ENCODE measurements at places on chromosomes 2 and 18. TPM values are rescaled to one million over a fixed set of nuclear protein-coding genes. Genes with fewer than 3 reads are reported as not detected.

UNC80 gene
- 0.27 TPM for total RNA-seq

PJVK gene
- 2.4 TPM for total RNA-seq

TUBA4A gene
- total RNA-seq: 19.7 TPM

SP100 gene
- 169 TPM for total RNA-seq

SIX3 gene
- 0.48 TPM for total RNA-seq

UGT1A1 gene
- not detected for total RNA-seq

SGPP2 gene
- total RNA-seq: 0.20 TPM

RESP18 gene
- total RNA-seq: not detected

DNA sequence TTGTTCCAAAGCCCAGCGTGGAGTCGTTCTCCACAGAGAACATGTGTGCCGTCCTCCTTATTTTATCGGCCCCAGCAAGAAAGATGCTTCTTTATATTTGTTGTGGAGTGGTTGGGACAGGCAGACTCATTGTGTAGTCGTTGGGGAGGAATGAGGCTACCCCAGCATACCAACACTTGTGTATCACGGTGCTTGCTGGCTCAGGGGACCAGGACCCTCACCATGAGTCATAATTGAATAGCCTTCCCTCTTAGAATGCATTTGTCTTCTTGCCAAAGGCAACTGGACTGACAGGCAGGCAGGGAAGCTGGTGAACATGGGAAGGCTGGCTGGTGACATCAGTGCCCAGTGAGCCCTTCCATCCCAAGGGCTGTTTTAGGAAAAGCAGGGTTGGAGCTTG lies 4.7 kb downstream of the CAPN10 start:
- H3K36me3 ChIP-seq: peaks cover 4% of the 10 kb centered on the region
- peak; percentile 41 for DNase-seq
- H3K4me3 ChIP-seq: no peak overlapping the region
- no peaks in the 10 kb centered on the region for H3K27me3 ChIP-seq
- peaks cover 20% of the 10 kb centered on the region for H3K4me1 ChIP-seq
- no peak overlapping the region for H3K27ac ChIP-seq

GRCh38 chr2:39638581-39638980 lies 27.1 kb upstream of the TMEM178A start:
- peaks cover 14% of the 10 kb centered on the region for H3K4me1 ChIP-seq
- no peaks in the 10 kb centered on the region for H3K27me3 ChIP-seq
- no peaks in the 10 kb centered on the region for H3K36me3 ChIP-seq
- no peak overlapping the region for H3K4me3 ChIP-seq
- H3K27ac ChIP-seq: no peak overlapping the region

GRCh38 chr2:71757351-71757750 lies 304.0 kb downstream of the DYSF start:
- no peaks in the 10 kb centered on the region for H3K36me3 ChIP-seq
- no peak for DNase-seq
- no peaks in the 10 kb centered on the region for H3K27me3 ChIP-seq
- no peak overlapping the region for H3K4me3 ChIP-seq

DNA sequence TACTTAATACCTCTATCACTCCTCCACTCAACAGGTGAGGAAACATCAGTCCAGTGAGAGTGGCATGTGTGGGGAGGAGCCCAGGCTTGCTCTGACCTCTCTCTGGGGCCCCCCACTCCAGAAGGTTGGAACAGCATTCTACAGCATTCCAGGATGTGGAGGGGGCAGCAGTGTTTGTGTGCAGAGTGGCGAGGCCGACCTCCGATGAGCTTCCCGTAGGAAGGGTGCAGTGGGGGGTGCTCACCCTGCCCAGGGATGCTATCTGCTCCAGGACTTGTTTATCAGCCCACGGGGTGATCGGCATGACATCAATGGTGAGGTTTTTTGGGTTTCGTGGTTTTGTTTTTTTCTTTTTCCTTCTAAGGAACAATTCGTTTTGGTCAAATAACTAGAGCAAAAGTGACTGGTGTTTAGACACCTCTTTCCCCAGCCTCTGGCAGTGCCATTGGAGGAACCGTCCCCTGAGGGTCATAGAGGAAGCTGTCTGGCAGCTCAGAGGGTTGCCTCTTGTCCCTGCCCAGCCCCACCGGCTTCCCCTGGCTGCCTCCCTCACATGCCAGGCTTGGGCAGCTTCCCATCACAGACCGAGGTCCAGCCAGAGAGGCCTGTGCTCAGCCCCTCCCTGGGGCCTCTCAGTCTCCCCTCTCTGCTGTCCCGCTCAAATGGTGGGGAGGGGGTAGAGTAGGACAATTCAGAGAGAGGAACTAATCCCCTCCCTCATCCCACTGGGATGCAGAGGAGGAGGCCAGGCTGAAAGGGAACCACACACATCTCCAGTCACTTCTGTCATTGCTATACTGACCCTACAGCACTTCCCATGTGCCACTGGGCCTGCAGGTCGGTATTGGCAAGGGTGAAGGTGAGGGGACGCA lies 96.5 kb downstream of the ZFP36L2 start:
- no peaks in the 10 kb centered on the region for H3K27me3 ChIP-seq
- H3K36me3 ChIP-seq: no peaks in the 10 kb centered on the region
- H3K4me1 ChIP-seq: peaks cover 27% of the 10 kb centered on the region
- DNase-seq: peak; percentile 60
- H3K27ac ChIP-seq: no peak overlapping the region

DNA sequence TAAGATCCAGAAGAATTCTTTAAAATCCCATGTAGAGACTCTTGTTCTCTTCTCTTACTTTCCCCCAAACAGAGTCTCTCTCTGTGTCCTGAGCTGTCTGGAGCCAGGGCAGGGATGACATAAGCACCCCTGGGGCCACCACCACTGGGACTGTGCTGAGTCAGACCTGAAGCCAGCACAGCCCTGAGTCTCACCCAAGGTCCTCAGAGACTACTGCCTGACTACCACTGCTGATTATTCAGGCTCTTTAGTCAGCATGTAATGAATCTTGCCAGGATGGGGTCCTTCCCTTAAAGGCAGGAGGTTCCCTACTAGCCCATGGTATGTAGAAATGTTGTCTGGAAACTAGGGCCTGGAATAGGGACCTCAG lies 34.9 kb upstream of the DYNC1I2 start:
- H3K4me3 ChIP-seq: no peak overlapping the region
- DNase-seq: no peak
- H3K27ac ChIP-seq: no peak overlapping the region
- no peaks in the 10 kb centered on the region for H3K36me3 ChIP-seq

GRCh38 chr2:111123751-111124150 lies 3.0 kb downstream of the BCL2L11 start:
- no peak for DNase-seq
- H3K27me3 ChIP-seq: peaks cover 15% of the 10 kb centered on the region
- H3K36me3 ChIP-seq: peaks cover 2% of the 10 kb centered on the region

GRCh38 chr2:42021464-42021863 lies 26.4 kb upstream of the PKDCC start:
- H3K4me1 ChIP-seq: peaks cover 18% of the 10 kb centered on the region
- H3K36me3 ChIP-seq: no peaks in the 10 kb centered on the region
- no peak overlapping the region for H3K4me3 ChIP-seq
- H3K27me3 ChIP-seq: no peaks in the 10 kb centered on the region
- DNase-seq: peak; percentile 47

GRCh38 chr2:109721626-109722025 lies 72.5 kb upstream of the RGPD5 start:
- no peaks in the 10 kb centered on the region for H3K4me1 ChIP-seq
- peaks cover 6% of the 10 kb centered on the region for H3K27me3 ChIP-seq
- DNase-seq: no peak
- no peak overlapping the region for H3K27ac ChIP-seq
- no peaks in the 10 kb centered on the region for H3K36me3 ChIP-seq
- H3K4me3 ChIP-seq: no peak overlapping the region

GRCh38 chr18:56315363-56315762 lies 323.0 kb downstream of the TXNL1 start:
- H3K4me1 ChIP-seq: no peaks in the 10 kb centered on the region
- H3K4me3 ChIP-seq: no peak overlapping the region
- no peak overlapping the region for H3K27ac ChIP-seq
- peak; percentile 55 for DNase-seq

DNA sequence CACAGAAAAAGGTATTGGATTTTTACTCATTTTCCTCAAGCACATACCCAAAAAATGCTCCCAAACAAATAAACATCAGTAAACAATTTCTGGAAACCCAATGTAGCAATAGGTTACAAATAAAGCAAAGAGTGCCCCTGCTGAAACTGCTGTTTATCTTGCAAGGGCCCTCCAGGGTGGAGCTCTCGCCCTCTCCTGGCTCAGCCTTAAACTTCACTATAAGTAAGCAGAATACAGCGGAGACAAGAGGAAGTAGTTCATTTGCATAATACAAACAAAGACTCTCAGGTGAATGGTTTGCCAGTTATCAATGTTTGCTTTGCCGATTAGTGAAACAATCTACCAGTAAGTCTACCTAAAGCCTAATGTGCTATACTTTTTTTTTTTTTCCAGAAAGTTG lies 437.6 kb downstream of the DLGAP1 start:
- no peak overlapping the region for H3K27ac ChIP-seq
- no peaks in the 10 kb centered on the region for H3K36me3 ChIP-seq
- no peak for DNase-seq
- H3K4me1 ChIP-seq: no peaks in the 10 kb centered on the region

DNA sequence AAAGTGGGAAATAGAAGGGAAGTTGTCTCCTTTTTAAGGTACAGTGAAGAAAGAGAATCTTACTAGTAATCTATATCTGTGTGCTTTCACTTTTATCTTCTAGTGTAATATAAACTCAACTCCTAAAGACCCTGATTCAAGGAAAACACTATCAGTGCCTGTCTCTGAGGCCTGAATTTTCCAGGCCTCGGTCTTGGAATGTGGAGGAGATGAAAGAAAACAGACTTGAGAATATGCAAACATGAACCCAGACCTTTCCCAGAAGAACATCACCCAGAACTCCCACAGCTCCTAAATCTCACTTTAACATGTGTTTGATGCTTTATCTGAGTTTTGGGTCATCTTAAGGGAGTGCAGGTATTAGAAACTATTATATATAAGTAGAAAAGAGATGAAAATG lies 51.8 kb downstream of the EPB41L5 start:
- H3K4me3 ChIP-seq: no peak overlapping the region
- no peaks in the 10 kb centered on the region for H3K27me3 ChIP-seq
- DNase-seq: no peak

- no peak overlapping the region for H3K27ac ChIP-seq
- DNase-seq: no peak
- no peaks in the 10 kb centered on the region for H3K4me1 ChIP-seq
- no peaks in the 10 kb centered on the region for H3K36me3 ChIP-seq
- H3K27me3 ChIP-seq: peaks cover under 1% of the 10 kb centered on the region
- no peak overlapping the region for H3K4me3 ChIP-seq
Observed at GRCh38 chr2:109685453-109685852, 71.3 kb downstream of the SOWAHC start.

- H3K4me1 ChIP-seq: peaks cover 26% of the 10 kb centered on the region
- no peak overlapping the region for H3K4me3 ChIP-seq
- H3K27ac ChIP-seq: no peak overlapping the region
- no peaks in the 10 kb centered on the region for H3K27me3 ChIP-seq
- DNase-seq: peak; percentile 59
Observed at GRCh38 chr18:57748770-57749603, 54.1 kb downstream of the ATP8B1 start.

- H3K36me3 ChIP-seq: no peaks in the 10 kb centered on the region
- no peaks in the 10 kb centered on the region for H3K27me3 ChIP-seq
- DNase-seq: no peak
- H3K4me1 ChIP-seq: peaks cover 12% of the 10 kb centered on the region
Observed at GRCh38 chr2:70103531-70104061, 16.3 kb downstream of the PCBP1 start.

GRCh38 chr2:107545066-107545465 lies 281.6 kb upstream of the RGPD4 start:
- no peak for DNase-seq
- no peaks in the 10 kb centered on the region for H3K4me1 ChIP-seq
- H3K27ac ChIP-seq: no peak overlapping the region
- H3K27me3 ChIP-seq: no peaks in the 10 kb centered on the region

- no peak overlapping the region for H3K27ac ChIP-seq
- H3K36me3 ChIP-seq: no peaks in the 10 kb centered on the region
- no peaks in the 10 kb centered on the region for H3K4me1 ChIP-seq
- no peak overlapping the region for H3K4me3 ChIP-seq
Observed at GRCh38 chr2:218047536-218048225, 21.4 kb upstream of the RUFY4 start.

DNA sequence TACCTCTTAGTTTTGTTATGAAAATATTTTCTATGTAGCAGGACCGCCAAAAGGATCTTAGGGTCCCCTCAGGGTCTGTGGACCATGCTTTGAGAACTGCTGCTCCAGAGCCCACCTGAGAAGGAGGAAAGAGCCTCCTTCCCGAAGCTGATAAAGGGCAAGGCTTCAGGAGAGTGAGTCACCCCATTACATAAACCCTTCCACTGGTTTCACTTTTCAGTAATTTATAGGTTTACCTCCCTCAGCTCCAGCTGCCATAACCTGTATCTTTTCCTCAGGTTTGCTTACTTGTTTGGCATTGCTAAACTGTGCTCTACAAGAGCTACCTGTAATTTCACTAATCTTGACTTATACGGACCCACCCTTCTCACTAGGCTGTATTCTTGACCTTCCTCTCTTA lies 6.6 kb downstream of the TTLL4 start:
- no peaks in the 10 kb centered on the region for H3K4me1 ChIP-seq
- peak; percentile 30 for DNase-seq
- H3K27me3 ChIP-seq: no peaks in the 10 kb centered on the region
- peaks cover 2% of the 10 kb centered on the region for H3K36me3 ChIP-seq
- no peak overlapping the region for H3K27ac ChIP-seq

GRCh38 chr18:42839408-42839807 lies 276.1 kb downstream of the RIT2 start:
- no peaks in the 10 kb centered on the region for H3K36me3 ChIP-seq
- no peaks in the 10 kb centered on the region for H3K27me3 ChIP-seq
- H3K4me1 ChIP-seq: no peaks in the 10 kb centered on the region

DNA sequence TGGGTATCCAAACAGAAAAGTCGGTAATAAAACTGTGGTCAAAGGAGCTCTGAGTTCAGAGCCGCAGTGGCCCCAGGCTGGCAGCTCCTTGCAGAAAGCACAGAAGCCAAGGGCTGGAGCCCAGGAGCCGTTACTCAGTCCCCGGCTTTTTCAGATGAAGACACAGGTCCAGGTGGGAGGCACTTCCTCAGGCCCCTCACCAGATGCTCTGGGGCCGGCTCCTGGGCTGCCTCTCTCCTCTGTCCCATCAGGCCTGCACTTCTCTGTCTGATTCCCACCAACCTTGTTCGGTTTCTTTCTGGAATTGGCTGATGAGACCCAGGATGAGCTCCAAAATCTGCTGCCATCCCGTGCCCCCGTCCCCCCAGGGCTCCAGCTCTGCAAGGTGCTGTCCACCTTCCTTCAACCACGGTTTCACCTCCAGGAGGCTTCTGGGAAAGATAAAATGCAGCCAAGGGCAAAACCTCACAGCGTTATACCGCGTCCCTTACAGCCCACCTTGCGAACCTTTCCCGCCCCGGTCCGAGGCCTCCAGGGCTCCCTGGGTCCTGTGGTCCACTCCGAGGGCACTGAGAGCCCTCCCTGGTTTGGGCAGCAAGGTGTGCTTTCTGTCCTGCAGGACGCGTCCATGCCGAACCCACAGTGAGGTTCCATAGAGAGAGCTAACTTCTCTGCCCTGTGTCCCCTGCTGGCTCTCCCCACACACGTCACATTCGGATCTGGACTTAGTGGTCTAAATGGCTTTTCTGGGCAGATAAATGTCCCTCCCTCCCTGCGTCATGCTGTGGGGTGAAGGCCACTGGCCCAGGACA lies 102.9 kb downstream of the TPO start:
- H3K4me1 ChIP-seq: no peaks in the 10 kb centered on the region
- DNase-seq: no peak
- H3K27me3 ChIP-seq: no peaks in the 10 kb centered on the region
- no peak overlapping the region for H3K4me3 ChIP-seq
- no peaks in the 10 kb centered on the region for H3K36me3 ChIP-seq
- H3K27ac ChIP-seq: no peak overlapping the region

All from astrocyte (in vitro differentiated cells and primary cell).